ENCODE measurements at places on chromosomes 7 and 10.

GRCh38 chr10:128316121-128316726 is 190.0 kb upstream of the MKI67 start:
- no peak for DNase-seq

- DNase-seq, result no peak
Observed at GRCh38 chr10:34862892-34863291, 47.8 kb upstream of the PARD3 start.

DNA sequence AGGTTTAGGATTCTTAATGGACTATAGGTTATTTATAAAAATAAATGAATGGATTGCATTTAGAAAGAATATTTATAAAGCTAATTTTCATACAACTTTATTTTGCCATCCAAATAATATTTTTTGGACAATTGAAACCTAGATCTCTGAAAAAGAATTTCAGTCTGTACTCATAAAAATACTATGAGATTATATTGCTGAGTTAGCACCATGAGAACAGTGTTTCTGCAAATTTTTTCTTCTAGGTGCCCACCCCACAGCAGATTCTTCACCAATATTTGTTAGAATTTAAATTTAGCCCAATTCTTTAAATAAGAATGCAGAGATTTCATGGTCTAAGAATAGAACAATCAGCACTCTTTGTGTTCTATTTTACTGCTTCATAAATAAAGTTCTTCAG is 85.6 kb upstream of the TEX47 start:
- no peak for DNase-seq

DNA sequence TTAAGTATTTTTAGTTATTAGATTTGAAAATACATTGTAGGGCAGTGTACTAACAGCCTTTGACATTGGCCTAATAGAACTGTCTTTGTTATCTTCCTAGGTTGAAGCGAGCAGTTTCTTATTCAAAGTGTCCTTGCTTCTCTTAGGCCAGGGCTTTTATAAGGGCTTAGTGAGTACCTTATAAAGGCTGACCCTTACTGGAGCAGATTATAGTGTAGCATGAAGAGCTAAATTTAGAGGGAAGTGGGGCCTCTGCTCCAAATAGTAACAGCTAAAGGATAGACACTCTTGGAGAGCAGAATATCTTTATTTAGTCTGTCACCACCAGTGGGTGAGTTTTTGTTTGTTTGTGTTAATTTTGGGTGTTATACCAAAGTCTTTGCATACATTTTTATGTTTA is 15.9 kb downstream of the BZW2 start:
- DNase-seq, result no peak

DNA sequence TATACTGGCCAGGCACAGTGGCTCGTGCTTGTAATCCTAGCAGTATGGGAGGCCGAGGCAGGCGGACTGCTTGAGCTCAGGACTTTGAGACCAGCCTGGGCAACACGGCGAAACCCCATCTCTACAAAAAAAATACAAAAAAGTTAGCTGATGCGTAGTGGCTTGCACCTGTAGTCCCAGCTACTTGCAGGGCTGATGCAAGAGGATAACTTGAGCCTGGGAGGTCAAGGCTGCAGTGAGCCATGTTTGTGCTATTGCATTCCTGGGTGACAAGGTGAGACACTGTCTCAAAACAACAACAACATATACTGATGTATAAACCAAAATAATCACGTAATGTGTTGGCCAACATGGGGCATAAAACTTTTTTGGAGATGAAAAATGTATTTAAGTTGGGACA is 6.4 kb upstream of the NPM3 start:
- DNase-seq, result no peak

DNA sequence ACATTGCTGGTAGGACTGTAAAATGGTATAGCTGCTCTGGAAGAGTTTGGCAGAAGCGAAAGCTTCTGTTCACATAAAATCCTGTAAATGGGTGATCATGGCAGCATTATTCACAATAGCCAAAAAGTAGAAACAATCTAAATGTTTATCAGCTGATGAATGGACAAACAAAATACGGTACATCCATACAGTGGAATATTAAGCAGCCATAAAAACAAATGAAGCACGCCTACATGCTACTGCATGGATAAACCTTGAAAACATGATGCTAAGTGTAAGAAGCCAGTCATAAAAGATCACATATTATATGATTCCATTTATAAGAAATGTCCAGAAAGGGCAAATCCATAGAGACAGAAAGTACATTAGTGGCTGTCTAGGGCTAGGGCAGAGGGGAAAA is 32.7 kb downstream of the KIN start:
- DNase-seq, result no peak

- DNase-seq, result no peak
Observed at GRCh38 chr10:104084482-104085142, 1.1 kb downstream of the COL17A1 start.

GRCh38 chr10:13206091-13206490 is 28.1 kb downstream of the UCMA start:
- no peak for DNase-seq

- no peak for DNase-seq
Observed at GRCh38 chr7:77426521-77427051, 10.4 kb upstream of the GSAP start.

- no peak for DNase-seq
Observed at GRCh38 chr7:4057289-4057616, 624.8 kb upstream of the FOXK1 start.

DNA sequence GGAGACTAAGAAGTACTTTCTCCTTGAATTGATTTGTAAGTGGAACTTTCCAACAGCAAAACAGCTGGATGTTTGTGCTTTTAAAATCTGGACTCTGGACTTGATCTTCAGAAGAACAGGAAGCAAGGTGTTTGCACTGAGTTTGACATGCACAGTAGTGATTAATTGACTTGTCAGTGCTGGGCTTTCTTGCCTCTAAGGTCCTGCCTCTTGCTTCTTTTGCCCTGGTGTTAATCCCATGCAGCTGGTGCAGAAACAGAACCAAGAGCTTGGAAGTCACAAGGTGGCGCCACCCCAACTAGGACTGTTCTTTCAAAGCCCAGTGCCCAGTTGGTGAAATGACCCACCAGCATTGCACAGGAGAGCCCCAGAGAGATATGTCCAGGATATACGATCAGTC is 66.8 kb upstream of the SEPHS1 start:
- no peak for DNase-seq

DNA sequence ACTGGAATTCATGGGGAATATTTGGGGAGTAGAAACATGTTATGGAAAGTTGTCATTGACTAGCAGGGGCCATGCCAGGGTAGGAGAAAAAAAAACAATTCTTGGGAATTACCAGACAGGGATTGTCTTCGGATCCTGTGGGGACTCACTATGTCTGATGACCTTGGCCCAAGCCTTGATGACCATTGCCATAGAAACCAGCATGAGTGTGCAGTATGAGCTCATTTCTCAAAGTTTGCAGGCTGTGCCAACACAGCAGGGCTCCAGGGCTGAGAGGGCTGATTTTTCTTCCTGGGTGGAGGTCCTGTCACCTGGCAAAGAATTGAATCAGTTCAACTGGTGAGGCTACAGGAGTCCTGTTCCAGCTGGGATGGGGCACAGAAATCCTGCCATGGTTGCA is 198.3 kb downstream of the ADRA2A start:
- DNase-seq, result no peak

- DNase-seq, result no peak
Observed at GRCh38 chr7:49166441-49166840, 242.1 kb downstream of the CDC14C start.

Measured in aorta (tissue), 5 donors.